ENCODE measurements at places on chromosomes 2 and 18.

DNA sequence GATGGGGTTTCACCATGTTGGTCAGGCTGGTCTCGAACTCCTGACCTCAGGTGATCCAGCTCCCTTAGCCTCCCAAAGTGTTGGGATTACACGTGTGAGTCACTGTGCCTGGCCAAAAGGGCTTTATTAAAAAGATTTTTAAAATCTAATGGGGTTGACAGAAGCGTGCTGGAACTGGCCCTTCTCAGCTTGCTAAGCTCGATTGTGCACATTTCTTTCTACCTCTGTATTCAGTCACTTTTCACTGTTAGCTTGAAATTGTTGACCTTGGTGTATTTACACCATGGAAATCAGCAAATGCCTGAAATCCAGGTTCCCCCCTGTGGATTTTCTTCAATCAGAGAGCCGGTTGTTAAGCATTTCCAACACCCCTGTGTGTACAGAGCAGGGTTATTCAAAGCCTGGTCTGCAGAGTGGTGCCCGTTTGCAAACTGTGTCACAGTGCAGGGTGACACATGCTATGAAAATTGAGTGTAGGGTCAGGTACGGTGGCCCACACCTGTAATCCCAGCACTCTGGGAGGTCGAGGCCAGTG is 140.2 kb downstream of the TGIF1 start:
- DNase-seq, result no peak

GRCh38 chr2:209761566-209761965 is 10.1 kb upstream of the UNC80 start:
- no peak for DNase-seq

- DNase-seq, result no peak
These were observed 20.5 kb upstream of the DCC start for GRCh38 chr18:52319424-52319983.

DNA sequence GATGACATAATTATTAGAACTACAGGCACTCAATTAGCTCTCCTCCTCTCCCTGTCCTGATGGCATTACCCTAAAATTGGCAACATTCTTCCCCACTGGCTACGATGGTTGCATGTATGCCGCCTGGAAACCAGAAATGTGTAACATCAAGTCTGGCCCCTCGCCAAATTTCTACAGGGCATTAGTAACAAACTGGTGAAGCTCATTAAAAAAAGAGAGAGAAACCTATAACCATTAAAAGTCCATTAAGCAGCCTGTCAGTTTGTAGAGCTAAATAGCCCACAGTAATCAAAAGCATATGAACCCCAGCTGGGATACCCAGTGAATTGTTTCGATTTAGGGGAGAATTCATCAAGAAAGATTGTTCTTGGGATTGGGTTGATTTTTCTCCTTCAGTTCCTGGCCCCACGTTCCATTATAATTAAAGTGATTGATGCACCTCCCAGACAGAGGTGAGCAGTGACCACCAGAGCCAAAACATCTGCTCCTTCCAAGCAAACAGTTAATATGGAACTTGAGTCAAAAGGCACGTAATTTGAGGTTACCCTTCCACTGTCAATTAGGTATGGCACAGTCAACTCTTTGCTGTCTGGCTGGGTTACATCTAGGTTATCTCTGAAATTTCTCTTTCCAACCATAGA is 208.6 kb downstream of the C1D start:
- no peak for DNase-seq

DNA sequence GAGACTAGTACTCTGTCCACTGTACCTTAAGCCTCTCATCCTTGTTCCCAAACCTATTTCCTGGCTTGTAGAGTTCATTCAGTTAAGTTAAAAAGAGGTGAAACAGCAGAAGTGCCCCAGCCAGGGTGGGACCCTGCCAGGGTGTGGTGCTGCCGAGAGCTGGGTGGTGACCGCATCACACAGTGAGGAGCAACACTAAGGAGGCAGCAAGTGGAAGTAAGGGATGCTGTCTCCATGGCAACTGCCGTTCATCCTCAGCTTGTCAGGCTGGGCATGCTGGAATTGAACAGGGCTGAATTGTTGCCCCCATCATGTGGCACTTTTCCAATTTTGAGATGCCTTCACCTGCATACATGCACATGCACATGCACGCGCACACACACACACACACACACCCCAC is 77.0 kb downstream of the VSNL1 start:
- DNase-seq, result no peak

- DNase-seq, result no peak
These were observed 110.2 kb upstream of the RNU4ATAC start for GRCh38 chr2:121420486-121420885.

Data from CD4-positive, alpha-beta T cell treated with Interleukin-1 beta for 1 hour (primary cell).